Lung microvascular endothelial cell (primary cell): ENCODE measurements at places on chromosomes 1 and 21.

DNA sequence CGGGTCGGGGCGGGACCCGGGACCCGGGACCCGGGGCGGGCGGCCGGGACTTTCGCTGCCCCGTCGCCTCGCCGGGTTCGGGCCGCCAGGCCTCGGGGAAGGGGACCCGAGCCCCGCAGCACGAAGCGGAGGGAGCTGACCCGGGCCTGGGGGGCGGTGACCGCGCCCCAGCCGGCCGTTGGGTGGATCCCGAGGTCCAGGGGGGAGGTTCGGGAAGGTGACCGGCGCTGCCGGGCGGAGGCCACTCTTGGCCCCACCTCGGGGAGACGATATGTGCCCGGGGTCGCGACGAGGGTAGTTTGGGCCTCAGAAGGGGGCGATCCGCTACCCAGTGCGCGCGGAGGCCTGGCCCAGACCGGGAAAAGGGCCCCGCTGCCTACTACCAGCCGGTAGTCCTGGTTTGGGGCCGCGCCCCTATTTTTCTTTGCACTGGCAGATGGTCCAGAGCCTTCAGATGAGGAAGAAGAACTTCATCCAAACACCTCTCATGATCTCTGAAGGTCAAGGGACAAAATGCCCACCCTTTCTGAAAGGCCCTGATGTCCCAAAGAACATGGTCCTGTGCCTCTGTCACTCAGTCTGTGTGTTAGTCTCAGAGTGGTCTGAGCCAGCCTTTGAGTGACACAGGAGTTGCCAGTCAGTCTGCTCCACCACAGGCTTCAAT lies 766 bp downstream of the AGO4 start:
- DNase-seq: peak; percentile 50

GRCh38 chr1:221405146-221405545 lies 336.7 kb downstream of the DUSP10 start:
- DNase-seq: no peak

GRCh38 chr1:21913258-21913657 lies 23.9 kb downstream of the HSPG2 start:
- no peak for DNase-seq

- no peak for DNase-seq
These were observed 81.9 kb upstream of the C1orf174 start for GRCh38 chr1:3981746-3982505.

- DNase-seq: no peak
These were observed 23.7 kb upstream of the COG2 start for GRCh38 chr1:230618537-230618936.

DNA sequence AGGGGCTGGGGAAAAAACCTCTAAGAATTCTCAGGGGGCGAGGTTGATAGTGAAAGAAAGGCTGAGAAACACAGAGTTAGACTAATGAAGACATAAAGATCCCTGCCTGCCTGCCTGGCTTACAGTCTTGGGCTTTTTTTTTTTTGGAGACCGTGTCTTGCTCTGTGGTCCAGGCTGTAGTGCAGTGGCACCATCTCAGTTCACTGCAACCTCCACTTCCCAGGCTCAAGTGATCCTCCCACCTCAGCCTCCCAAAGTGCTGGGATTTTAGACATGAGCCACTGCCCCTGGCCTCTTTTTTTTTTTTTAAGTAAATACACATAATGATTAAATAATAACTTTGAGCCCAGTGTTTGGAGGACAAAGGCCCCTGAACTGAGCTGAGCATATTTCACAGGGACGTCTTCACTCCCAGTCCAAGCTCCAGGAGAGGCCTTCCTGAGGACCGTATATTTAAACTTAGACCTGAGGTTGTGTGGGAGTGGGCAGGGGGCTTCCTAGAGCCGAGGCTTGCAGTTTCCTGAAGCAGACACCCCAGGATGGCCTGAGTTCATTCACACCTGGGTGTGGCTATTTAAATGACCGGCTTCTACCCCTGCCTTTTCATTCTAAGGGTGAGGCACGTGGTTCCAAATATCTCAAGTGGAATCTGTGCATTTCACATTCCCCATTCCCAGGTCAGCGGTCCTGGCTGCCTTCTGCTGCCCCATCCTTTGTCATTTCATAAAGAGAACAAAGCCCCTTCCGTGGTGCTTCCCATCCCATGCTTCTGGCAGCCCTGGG lies 16.0 kb upstream of the EFHD2 start:
- DNase-seq: no peak

DNA sequence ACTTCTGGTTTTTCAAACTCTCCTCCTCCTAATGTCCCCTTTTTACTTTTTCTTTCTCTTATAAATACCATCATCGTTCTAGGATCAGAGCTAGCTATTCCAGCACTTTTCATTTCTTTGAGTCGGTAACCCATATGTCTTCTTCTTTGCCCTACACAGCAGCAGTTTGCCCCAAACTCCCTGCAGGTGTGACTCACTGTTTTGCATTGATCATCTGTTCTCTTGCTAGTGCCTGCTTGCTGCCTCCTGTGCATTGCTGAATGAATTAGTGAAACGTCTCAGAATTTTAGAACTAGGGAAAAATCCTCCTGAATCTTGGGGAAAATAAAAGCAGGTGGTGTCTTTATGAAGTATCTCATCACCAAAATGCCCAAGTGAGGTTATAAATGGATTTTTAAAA lies 21.7 kb downstream of the KCNK2 start:
- DNase-seq: no peak

GRCh38 chr1:22872981-22873664 lies 99.5 kb downstream of the LACTBL1 start:
- no peak for DNase-seq

GRCh38 chr1:225470211-225471108 lies 42.6 kb upstream of the LBR start:
- no peak for DNase-seq

- no peak for DNase-seq
These were observed 14.9 kb upstream of the SEC16B start for GRCh38 chr1:177984761-177985160.

- DNase-seq: no peak
These were observed 136.6 kb downstream of the TOMM20 start for GRCh38 chr1:234992065-234992464.

DNA sequence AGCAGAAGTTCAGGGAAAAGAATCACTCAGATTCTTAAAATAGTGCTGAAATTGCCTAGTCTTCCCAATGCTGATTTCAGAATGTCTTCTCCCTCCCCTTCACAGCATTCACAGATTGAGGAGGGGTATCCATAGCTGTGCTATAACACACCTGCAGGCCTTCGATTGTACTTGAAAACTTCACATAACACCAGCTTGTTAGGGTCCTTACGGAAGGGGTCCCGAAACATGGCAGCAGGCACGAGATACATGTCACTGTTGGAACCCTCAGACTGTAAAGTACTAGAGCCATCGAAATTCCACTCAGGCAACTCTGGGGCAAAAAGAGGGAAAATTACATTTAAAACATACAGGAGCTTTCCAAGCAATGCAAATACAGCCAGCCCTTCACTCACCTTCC lies 4.6 kb downstream of the GLUL start:
- no peak for DNase-seq

DNA sequence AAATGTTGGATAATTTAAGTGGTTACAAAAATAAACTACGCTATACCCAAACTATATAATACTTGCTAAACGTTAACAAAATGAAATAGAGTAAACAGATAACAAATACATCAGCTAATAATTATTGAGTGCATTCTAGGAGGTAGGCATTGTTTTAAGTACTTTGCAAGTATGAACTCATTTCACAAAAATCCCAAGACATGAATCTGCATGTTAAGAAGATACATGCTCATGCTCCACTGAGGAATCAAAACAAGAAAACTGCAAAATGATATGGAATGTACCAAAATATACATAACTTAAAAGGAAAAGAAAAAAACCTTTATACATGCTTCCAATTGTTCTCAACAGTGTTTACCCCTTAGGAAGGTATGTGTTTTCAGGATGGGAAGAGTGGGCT lies 2.5 kb downstream of the FRRS1 start:
- DNase-seq: no peak

DNA sequence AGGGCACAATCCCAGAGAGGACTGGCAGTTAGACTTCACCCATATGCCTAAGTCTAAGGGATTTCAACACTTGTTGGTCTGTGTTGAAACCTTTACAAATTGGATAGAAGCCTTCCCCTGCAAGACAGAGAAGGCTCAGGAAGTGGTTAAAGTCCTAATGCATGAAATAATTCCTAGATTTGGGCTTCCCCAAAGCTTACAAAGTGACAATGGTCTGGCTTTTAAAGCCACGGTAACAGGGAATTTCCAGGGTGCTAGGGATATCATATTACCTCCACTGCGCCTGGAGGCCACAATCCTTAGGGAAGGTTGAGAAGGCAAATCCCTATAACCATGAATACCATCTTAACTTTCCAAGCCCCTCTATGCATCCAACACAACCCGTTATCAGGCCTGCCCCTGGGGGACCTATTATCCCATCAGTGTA lies 3.3 kb upstream of the FMO4 start:
- DNase-seq: no peak

- DNase-seq: no peak
These were observed 19.4 kb downstream of the RRP15 start for GRCh38 chr1:218304281-218305039.

- peak; percentile 12 for DNase-seq
These were observed 36.9 kb upstream of the QSOX1 start for GRCh38 chr1:180117764-180118116.

GRCh38 chr1:114107474-114108435 lies 45.9 kb downstream of the SYT6 start:
- DNase-seq: no peak

GRCh38 chr1:206785182-206785765 lies 13.0 kb upstream of the IL10 start:
- no peak for DNase-seq

DNA sequence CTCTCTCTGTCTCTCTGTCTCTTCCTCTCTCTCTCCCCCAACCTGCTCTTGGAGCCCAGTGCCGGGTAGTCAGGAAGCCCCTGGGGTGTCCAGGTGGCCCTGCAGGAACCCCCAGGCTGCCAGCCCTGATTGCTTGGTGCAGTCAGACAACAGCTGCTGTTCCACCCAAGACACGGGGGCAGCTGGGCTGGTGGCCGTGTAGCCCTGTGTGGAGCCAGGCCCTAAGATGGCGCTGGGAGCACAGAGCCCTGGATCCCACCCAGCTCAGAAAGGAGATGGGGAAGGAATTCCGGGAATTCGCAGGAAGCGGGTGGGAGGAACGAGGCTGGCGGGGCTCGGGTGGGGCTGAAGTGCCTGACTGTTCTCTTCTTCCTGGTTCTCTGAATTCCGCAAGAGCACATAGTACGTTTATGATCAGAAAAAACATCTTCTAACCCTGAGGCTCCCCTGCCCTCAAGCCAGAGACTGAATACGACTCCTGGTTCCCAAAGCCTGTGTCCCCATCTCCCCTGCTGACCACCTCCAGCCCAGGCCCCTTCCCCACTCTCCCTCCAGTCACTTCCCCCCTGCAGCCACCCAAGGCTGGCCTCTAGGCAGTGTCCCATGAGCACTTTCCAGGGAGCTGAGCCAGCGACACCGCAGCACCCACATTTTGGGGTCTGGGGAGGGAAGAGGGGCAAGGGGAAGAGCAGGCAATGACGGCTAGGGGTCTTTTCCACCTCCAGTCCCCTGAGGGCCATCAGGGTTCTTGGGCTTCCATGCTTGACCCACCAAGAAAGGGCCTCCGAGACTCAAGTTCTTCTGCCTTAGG lies 55.0 kb downstream of the WNT9A start:
- DNase-seq: no peak

- peak; percentile 47 for DNase-seq
These were observed 769 bp downstream of the GPSM2 start for GRCh38 chr1:108877348-108878159.

GRCh38 chr1:1202831-1203560 lies 3.4 kb downstream of the TNFRSF18 start:
- DNase-seq: no peak

DNA sequence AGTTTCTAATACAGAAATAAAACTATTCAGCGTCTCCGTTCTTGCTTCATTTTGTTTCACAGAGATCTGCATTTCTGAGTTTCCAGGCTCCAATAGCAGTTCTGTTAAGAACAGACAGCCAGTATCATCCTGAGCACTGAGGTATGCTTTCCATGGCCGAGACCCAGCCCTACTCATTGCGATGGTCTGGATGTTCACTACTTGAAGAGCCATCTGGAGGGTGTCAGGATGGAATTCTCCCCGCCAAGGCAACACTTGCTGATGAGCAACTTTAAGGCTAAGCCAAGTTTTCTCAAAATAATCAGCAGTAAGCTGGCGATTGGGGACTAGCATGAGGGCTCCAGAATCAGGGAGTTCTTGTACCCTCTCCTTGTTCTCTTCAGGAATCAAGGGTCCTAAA lies 7.7 kb upstream of the BCL2L15 start:
- DNase-seq: no peak

DNA sequence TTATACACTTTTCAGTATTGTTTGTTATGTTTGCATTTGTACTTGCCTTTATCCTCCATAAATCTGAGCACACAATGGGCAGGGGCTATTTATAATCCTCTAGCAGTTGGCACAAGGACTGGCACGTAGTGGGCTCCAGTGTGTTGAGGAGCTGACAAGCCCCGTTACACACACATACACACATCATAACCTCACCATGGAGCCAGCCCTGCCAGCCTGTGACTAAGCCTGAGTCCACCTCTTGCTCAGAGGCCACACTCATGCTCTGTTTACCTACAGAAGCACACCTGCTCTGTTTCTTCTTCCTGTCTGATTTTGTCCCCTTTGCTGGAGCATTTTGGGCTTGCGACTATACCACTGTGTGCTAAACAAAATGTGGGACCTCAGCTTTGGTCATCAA lies 64.5 kb upstream of the SPATA6 start:
- DNase-seq: no peak

GRCh38 chr21:41547111-41547510 lies 39.2 kb upstream of the TMPRSS2 start:
- no peak for DNase-seq

GRCh38 chr1:59592924-59593323 lies 221.8 kb upstream of the HOOK1 start:
- DNase-seq: no peak

DNA sequence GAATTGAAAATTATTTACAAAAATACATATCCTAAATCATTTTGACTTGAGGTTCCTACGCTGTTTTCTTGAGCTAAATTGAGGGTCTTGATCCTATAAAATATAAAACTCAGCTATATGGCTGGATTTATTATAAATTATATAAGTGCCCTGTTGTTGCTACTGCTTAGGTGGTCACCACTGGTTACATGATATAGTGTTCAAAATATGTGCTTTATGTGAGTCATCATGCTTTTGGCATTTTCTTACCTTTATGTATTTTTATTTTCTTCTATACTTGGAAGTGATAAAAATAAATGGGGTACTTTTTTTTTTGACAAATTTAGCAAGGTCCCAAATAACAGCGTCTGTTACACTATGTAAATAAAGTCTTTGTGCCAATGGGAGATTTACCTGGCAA lies 31.1 kb upstream of the PTPRC start:
- DNase-seq: no peak

DNA sequence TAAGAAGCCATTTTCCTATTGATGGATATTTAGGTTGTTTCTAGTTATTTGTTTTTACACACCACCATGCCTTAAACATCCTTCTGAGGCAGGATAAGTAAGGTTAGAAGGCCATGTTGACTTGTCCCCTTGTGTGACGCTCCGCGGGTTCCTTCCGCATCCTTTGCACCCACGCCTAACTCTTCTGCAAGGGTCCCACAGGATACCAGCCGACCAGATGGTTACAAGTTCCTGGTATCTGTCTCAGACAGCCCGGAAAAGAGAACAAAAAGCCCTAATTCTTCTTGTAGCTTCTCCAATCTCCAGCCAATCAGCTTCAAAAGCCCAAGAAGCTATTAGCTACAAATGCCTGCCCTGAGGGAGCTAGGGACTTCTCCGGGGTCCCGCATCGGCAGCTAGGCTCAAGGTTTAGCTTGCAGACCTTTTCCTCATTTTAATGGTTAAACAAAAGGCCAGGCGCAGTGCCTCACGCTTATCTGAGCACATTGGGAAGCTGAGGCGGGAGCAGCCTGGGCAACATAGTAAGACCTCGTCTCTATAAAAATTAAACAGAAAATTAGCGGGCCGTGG lies 4.9 kb upstream of the OTUD3 start:
- DNase-seq: no peak

GRCh38 chr1:43632135-43632670 lies 17.7 kb upstream of the KDM4A start:
- no peak for DNase-seq
